ENCODE measurements at places on chromosomes 3 and 15.

GRCh38 chr15:52557274-52557641 lies 11.6 kb downstream of the ARPP19 start:
- DNase-seq: peak; percentile 21

- DNase-seq: peak; percentile 98
Observed at GRCh38 chr3:11185564-11186317, 31.4 kb downstream of the HRH1 start.

- DNase-seq: no peak
Observed at GRCh38 chr15:56019060-56019793, 25.8 kb upstream of the NEDD4 start.

GRCh38 chr15:62068071-62068809 lies 1.5 kb downstream of the C2CD4A start:
- peak; percentile 60 for DNase-seq

DNA sequence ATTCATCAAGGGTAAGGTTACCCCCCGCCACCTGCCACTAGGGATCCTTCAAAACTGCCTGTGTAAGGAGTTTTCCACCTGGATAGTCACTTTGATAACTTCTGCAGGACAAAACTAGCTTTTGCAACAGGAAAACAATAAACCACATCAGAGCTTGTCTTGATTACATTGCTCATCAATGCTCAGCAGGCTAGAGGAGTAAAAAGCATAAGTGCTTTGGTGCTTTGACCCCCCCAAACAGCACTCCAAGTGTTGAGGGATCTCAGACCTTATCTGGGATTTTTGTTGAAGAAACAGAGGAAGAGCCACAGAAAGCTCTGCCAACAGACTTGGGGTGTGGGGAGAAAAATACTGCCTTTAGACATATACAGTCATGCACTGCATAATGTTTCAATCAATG lies 10.8 kb upstream of the PHLDB2 start:
- DNase-seq: no peak

- DNase-seq: no peak
Observed at GRCh38 chr3:120033596-120033995, 60.7 kb downstream of the GSK3B start.

DNA sequence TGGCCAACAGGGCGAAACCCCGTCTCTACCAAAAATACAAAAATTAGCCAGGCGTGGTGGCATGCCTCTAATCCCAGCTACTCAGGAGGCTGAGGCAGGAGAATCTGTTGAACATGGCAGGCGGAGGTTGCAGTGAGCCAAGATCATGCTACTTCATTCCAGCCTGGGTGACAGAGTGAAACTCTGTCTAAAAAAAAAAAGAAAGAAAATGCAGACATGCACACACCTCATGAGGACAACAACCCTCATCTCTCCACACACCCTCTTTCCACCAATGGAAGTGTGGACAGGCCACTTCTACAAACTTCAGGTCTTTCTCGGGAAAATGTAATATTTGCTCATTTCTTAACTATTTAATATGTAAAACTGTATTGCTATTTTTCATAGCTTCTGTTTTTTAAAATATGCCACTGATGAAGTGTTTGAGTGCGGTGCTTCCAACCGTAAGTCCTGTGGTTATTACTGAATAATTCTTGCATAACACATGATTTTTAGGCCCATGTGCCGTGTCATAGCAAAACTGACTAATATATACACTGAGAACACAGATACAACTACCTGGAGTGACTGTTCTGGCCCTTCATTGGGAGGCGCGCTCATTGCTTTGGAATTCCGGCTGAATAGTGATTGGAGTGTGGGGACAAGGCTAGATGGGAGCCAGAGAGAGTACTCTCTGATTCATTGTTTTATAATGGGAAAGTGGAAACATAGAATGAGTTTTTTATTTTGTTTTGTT lies 23.1 kb downstream of the LRRC31 start:
- DNase-seq: peak; percentile 24

GRCh38 chr3:21989341-21990042 lies 238.5 kb upstream of the ZNF385D start:
- DNase-seq: peak; percentile 28

GRCh38 chr3:13593615-13594014 lies 44.7 kb downstream of the FBLN2 start:
- DNase-seq: no peak

GRCh38 chr15:27028858-27029477 lies 58.0 kb downstream of the GABRG3 start:
- no peak for DNase-seq

- DNase-seq: no peak
Observed at GRCh38 chr3:180789774-180790173, 110.5 kb upstream of the CCDC39 start.

DNA sequence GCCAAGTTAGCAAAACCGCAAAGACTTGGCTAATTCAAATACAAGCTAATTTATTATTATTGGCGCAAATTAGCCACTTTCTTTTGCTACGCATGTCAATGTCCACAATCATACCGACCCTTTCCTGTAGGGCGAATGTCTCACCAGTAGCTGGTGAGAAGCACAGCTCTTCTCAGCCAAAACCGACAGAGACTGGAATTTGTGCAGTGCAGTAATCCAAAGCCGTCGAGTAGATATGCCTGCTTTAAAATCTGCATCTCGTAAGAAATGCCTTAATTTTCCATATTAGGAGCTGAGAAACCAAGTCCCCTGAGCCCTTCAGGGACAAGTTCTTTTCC lies 614 bp upstream of the MINDY2 start:
- peak; percentile 89 for DNase-seq

GRCh38 chr3:69772152-69772867 lies 33.0 kb downstream of the MITF start:
- no peak for DNase-seq

DNA sequence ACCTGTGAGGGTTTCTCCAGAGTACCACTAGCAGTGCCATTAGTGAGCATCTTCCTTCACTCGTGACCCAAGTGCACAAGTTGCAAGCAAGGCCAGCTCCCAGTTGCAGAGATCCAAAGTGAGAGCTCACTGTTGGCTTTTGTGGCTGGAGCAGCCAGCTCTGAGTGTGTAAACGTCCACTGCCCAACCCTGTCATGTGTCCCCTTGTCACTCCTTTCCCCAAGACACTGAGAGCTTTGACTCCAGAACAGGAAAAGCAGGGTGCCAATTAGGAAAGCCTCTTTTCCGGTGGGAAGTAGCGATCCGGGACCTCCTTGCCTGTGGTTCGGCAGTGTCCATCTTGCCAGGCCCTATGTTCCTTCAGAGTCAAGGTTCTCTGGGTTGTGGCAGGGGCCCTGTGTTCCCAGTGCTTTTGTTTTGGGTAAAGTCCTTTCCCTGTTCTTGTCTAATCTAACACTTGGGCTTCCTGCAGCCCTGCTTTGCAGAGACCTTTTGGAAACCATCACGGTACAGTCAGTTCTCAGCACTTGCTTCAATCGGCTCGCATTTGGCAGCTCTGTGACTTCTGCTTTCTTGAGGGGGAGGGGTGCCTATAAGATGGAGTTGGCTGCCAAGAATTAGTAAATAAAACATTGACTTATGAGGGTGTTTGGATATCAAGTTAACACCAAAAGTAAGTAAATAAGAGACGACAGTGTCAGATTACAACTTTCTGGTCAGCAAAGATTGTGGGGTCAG lies 90.5 kb downstream of the DNASE1L3 start:
- DNase-seq: no peak

DNA sequence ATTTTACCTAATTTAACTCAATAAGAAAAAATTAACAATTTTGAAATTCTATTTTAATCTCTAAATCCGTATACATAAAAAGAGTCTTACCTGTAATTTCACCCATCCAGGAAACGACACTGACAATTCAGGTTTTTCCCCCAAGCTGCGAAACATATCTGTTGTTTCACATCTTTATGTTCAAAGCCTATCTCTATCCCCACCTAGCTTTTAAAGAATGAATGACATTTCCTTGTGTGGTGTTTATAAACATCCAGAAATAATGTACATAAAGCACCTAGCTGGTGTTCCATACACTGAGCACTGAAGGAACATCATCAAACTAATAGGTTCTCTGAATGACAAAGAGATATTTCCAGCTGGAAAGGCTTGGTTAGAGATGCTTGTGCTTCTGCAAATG lies 867.8 kb downstream of the SQOR start:
- DNase-seq: peak; percentile 9

DNA sequence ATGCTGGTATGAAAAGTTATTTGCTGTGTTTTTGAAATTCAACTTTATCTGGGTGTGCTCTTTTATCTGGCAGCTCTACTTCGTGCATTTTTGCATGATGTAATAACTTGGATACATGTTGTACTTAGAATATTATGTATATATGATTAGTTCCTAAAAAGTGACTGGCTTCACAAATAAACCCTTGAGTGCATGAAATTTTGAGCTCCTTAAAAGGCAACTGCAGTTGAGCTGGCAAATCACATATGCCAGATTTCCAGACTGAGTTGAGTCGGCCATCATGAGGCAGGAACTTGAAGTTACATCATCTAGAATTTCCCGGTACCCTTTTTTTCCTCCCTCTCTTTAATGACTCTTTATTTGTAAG lies 162.5 kb downstream of the FNDC3B start:
- DNase-seq: peak; percentile 98

DNA sequence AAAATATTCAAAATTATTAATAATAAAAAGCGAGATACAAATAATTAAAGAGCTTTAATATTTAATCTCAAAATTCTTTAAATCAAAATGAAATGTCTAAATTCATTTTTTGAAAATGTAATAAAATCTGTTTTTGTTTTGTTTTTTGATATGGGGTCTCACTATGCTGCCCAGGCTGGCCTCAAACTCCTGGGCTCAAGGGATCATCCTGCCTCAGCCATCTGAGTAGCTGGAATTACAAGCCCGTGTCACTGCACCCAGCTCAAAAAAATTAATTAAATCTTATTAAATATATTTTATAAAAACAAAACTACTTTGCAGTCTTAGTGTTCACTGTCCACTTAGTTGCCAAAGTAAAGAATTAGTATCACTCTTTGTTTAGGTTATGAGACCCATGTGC lies 38.4 kb downstream of the FAH start:
- no peak for DNase-seq

DNA sequence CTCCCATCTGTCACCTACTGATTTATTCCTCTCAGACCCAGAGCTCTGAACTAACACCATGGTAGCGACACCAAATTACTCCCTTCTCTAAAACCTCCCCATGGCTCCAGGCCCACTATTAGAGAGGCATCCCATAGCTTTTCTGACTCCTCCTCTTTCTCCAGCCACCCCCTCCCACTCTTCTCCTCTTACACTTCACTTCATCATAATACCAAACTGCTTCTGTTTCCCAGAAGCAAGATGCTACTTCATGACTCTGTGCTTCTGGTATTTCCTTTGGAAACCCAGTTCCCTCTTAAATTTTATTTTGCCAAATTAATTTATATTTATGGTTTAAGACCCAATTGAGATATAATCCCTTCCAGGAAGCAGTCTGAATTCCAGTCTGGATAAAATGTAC lies 465.1 kb upstream of the PDZRN3 start:
- DNase-seq: no peak

DNA sequence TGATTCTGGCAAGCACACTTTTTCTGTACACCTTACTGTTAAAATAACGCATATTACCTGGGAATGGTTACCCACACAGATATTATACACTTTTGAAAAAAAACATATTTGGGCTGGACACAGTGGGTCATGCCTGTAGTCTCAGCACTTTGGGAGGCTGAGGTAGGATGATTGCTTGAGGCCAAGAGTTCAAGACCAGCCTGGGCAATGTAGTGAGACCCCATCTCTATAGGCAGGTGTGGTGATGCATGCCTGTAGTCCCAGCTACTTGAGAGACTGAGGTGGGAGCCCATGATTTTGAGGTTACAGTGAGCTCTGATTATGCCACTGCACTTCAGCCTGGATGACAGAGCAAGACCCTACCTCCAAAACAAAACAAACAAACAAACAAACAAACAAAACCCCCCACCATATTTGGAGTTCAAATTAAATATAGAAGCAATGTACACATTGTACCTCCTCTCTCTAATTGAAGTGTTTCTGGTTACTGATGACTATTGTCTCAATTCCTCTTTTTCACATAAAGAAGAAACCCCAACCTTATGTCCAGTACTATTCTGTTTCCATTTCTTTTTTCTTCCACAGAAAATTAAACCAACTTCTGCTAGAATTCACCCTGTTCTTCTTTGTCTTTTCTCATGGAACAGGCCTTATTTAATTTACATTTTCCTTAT lies 152.6 kb upstream of the UMPS start:
- DNase-seq: no peak

GRCh38 chr3:124351430-124352148 lies 359.7 kb upstream of the ROPN1 start:
- DNase-seq: peak; percentile 77

GRCh38 chr3:111690242-111690641 lies 95.1 kb upstream of the ZBED2 start:
- peak; percentile 60 for DNase-seq

DNA sequence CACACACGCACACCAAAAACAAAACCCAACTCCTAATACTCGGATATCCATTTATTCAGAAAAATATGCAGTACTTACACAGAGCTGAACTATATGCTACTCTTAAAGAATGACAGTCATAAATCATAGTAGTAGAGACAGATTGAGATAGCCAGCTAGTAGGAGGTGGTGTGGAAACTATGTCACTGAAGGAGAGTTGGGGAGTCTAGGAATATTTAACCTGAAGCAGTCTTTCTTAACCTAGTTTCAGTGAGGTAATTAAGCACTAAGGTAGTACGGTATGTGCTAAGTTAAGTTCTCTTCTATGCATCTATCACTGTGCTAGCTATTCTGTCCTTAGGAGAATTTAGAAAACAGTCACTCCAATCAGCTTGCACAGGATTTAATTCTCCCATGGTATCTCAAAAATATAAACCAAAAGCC lies 54.2 kb downstream of the ANKRD28 start:
- no peak for DNase-seq

- peak; percentile 49 for DNase-seq
Observed at GRCh38 chr15:62464705-62465104, 299.6 kb upstream of the C2CD4B start.

DNA sequence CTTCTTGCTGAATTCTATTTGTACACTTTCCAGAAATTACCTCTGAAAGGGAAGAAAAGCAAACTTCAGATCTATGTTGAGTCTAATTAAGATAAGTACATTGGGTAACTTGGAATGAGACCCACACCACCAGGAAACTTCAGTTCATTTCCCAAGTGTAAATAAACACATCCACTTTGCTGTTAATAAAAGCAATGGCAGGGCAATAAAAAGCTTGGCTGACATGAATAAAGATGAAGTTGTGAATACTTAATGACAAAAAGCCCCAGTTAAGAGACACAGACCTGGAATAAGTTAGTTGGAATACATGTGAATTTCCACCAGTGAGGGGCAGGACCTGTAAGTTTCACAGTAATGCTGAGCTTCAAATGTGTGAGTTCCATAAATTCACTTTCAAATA lies 83.3 kb downstream of the MEX3B start:
- DNase-seq: no peak

- no peak for DNase-seq
Observed at GRCh38 chr15:66164788-66165187, 88.8 kb downstream of the MEGF11 start.

DNA sequence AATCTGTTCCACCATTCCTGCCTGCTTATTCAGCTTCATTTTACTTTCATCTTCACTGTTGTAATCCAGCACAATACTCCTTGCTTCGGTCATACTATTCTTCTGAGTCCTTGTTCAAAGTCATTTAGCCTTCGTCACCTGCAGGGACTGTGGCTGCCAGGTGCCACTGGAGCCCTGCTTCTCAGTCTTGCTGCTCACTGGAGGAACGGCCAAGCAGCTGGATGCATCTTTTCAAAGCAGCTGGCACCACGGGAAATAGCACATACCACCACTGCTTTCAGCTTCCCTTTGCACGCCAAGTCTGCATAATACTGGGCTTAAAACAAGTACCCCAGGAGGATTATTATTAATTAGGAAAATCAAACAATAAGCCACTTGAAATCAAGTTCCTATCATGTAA lies 287.6 kb downstream of the BCHE start:
- DNase-seq: no peak

GRCh38 chr15:79467865-79468586 lies 35.9 kb downstream of the MINAR1 start:
- DNase-seq: no peak
